Activated T-cell treated with anti-CD3 and anti-CD28 coated beads for 48 hours (primary cell): ENCODE measurements at places on chromosomes 6 and 20.

GRCh38 chr20:22232473-22232872 is 351.9 kb downstream of the FOXA2 start:
- DNase-seq, result no peak

GRCh38 chr6:44054721-44055559 is 72.3 kb downstream of the MRPL14 start:
- no peak for DNase-seq

- no peak for DNase-seq
These were observed 358.5 kb upstream of the RUNX2 start for GRCh38 chr6:44969446-44970185.

- DNase-seq, result no peak
These were observed 154.5 kb upstream of the SCGN start for GRCh38 chr6:25497383-25498040.

- DNase-seq, result no peak
These were observed 63.5 kb downstream of the LYRM2 start for GRCh38 chr6:89574910-89575561.

DNA sequence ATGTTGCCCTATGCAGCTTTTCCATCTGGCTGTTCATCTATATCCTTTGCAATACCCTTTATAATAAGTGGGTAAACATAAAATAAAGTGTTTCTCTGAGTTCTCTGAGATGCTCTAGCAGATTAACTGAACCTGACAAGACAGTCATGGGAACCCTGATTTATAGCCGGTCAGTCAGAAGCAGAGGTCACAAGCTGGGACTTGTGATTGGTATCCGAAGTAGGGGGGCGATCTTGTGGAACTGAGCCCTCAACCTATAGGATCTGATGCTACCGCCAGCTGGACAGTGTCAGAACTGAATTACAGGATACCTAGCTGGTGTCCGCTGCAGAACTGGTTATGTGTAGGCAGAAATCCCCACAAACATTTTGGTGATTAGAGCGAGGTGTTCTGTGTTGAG is 39.0 kb downstream of the SLC17A5 start:
- DNase-seq, result no peak

- DNase-seq, result no peak
These were observed 5.2 kb downstream of the STX11 start for GRCh38 chr6:144155529-144155928.

GRCh38 chr20:45853484-45853883 is 3.7 kb downstream of the ACOT8 start:
- no peak for DNase-seq

GRCh38 chr20:37336369-37337207 is 9.4 kb upstream of the SRC start:
- peak; percentile 35 for DNase-seq

GRCh38 chr20:26163890-26164289 is 467.2 kb upstream of the ZNF337 start:
- no peak for DNase-seq

- no peak for DNase-seq
These were observed 679.5 kb downstream of the KHDRBS2 start for GRCh38 chr6:61606500-61606899.

- peak; percentile 7 for DNase-seq
These were observed 573 bp downstream of the SNX3 start for GRCh38 chr6:108260126-108260808.

DNA sequence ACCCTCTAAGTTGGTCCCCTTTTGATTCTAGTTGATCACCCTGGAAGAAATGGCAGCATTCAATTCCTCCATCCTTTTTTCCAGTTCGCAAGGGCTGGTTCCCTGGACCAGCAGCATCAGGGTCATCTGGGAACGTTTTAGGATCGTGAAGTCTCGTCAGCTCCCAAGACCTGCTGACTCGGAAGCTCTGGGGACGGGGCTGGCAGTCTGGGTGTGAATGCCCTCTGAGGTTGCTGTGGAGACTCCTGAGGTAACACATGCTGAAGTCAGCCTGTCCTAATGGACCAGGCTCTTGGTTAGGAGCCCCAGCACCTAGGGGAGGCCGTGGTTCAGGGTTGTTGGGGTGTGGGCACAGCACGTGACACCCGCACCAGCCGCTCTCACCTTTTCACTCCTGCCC is 164.1 kb downstream of the SYNDIG1 start:
- DNase-seq, result no peak

GRCh38 chr20:40687384-40688128 is 1.5 kb downstream of the MAFB start:
- DNase-seq, result no peak

- DNase-seq, result no peak
These were observed 459.1 kb upstream of the CDH4 start for GRCh38 chr20:60792941-60793340.

DNA sequence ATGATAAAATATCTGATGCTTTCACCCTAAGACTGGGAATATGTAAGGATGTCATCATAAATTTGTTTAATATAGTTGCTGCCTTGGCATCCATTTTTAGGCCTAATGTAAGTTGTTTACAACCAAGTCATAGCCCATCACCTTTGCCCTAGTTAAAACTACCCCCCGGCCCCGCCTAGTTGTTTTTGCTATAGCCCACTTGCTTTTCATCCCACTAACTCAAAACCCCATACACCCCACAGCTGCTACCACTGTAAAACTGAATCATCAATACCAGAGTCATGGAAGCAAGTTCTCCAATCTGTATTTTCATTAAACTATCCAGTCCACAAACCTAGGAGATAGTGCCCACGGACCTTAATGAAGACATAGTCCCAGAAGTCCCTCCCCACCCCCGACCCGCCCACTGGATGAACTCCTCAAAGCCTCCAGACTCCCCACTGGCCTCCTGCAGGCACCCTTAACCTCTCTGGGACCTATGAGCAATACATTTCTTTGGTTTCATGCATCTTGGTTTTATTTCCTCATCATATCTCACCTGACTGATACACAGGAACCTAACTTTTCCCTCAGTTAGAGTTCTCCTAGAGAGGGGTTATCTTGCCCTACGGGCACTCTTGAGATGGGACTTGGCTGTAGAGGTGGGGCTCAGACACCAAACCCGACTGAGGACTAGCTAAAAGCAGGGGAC is 12.5 kb upstream of the ZDHHC14 start:
- no peak for DNase-seq

DNA sequence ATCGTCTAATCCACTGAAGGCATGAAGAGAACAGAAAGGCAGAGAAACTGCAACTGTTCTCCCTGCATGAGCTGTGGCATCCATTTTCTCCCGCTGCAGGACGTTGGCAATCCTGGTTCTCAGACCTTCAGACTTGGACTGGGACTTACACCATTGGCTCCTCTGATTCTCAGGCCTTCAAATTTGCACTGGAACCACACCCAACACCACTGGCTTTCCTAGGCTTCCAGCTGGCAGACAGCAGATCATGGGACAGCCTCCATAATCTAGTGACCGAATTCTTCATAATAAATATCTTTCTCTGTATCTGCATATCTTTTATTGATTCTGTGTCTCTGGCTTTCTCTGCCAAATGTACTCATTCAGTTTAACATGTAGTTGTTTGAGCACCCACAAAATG is 14.1 kb upstream of the ARG1 start:
- no peak for DNase-seq

DNA sequence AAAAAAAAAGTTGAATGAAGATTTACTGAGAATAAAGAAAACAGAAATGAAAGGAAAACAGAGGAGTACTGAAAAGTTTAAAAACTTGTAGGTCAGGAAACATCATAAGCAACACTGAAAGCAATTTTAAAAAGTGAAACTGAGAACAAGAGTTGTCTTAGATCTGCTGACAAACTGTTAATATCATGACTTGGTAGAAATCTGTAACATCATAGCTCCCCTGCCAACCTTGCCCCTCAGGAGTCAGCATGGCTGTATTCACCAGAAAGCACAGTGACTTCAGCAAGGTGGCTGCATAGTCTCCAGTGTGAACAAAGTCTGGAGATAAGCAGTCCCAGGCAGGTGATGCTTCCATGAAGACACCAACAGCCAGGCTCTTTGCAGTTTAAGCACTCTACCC is 5.3 kb downstream of the NAA20 start:
- no peak for DNase-seq

DNA sequence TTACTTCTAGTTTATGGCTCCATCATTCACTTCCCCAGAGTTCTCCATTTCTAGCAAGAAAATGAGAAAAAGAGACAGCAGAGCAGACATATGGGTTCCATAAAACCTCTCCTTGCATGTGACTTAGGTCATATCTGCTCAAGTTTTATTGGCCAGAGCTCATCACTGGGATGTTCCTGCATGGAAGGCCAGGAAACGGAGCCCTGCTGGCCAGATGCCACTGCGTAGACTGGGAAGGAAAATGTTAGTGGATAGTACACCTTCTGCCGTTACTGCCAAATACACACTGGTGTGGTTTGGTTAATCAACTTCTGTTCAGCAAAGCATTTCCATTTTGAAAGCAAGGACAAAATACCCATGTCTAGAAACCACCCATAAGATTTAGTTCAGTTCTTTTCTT is 220.6 kb upstream of the TSHZ2 start:
- no peak for DNase-seq

DNA sequence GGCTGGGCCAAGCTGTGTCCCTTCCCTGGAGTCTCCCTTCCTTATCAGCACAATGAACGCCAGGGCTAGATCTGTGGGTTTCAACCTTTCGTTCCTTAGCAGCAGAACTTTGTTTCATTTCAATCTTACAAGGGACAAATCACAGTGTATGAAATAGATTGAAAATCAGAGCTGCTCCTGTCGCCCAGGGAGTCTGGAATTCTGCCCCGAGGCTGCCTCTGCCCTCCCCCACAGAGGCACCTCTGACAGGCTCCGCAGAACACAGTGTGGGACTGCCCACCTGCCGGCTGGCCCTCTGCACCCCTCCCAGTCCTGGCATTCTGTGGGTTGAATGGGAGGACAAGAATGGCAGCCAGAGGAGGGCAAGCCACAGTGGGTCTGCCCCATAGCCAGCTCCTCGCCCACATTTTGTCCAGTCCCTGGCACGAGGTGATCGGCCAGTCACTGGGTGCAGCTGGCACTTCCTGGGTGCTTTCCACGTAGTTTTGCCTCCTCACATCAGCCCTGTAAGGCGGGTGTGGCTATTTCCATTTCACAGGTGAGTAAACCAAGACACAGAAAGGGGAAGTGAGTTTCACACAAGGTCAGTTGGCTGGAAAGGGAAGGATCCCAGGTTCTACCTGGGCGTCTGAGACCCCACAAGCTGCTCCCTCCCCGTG is 26.1 kb downstream of the MANBAL start:
- DNase-seq, result no peak

DNA sequence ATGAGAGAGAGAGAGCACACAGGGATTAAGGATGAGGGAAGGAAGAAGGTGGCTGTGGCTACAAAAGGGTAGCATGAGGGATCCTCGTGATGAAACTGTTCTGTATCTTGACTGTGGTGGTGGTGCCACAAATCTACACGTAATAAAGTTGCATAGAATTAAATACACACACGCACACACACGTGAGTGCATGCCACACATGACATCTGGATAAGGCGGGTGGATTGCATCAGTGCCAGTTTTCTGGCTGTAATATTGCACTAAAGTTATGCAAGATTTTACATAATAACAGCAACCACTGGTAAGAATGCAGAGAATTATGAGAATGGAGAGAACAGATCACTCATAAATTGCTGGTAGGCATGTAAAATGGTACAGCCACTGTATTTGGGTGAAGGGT is 16.9 kb upstream of the STK35 start:
- no peak for DNase-seq

DNA sequence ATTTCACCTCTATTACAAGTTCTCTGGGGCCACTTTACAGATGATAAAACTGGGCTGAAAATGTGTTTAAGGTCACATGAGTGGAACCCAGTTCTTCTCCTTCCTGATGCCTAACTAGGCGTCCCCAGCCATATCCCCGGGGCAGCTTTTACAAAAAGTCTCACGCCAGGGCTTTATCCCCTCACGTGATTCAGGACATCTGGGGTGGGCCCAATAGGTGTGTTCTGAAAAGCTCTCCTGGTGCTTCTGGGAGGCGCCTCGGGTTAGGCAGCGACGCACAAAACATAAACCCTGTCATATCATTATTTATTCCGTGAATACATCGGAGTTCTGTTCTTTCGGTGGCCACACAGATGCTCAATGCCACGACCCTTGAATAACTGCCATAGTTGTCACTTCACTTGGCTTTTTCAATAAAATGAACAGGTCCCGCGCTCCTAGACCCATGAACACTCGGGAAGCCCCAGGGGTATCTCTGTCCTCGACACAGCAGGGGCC is 32.1 kb downstream of the SF3B5 start:
- no peak for DNase-seq

DNA sequence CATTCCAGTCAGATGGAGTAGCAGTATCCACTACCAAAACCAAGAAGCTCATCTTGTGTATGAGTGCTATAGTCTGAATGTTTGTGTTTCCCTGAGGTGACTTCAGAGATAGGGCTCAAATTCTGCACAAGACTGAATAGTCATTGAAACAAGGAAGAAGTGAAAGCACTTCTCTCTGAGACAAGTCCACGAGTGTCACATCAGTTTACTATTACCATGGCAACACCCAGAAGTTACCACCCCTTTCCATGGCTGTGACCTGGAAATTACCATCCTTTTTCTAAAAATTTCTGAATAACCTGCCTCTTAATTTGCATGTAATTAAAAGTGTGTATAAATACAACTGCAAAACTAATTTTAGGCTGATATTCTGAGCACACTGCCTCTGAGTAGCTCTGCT is 682.1 kb upstream of the ADGRB3 start:
- no peak for DNase-seq

DNA sequence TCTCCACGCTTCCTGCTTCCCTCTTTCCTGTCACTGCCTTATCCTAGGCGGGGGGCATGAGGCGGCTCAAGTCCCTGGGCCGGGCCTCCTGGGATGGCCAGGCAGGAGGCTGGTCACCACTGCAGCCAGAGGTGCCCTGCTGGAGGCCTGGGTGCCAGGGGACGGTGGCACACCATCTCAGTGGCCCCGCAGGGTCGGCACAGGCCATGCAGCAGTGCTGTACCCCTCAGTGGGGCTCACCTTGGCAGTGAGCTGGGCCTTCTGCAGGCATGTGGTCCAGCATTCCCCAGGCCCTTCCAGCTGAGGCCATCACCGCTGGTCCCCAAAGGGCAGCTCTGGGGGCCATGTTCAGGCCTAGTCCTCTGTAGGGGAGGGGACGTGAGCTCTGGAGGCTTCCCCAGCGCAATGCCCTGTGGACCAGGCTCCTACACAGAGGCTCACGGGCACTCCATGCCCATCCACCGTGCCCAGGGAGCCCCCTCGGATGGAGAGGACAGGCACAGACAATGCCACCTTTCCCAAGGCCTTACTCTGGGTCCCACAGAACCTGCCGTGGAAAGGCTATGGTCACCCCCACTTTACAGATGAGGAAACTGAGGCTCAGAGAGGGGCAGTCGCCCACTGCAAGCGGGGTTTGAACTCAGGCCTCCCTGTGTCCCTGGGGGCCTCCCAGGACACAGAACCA is 123.8 kb downstream of the TAF4 start:
- DNase-seq, result no peak

- DNase-seq, result no peak
These were observed 43.4 kb downstream of the QKI start for GRCh38 chr6:163457637-163458561.

DNA sequence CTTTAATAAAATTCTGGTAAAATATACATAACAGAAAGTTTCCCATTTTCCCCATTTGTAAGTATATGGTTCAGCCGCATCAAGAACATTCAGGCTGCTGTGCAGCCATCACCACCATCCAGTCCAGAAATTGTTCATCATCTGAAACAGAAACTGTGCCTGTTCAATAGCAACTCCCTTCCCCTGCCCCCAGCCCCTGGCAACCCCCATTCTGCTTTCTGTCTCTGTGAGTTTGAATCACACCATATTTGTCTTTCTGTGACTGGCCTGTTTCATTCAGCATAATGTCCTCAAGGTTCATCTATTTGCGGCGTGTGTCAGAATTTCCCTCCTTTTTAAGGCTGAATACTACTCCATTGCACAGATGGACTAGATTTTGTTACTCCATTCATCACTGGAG is 19.1 kb downstream of the VSTM2L start:
- DNase-seq, result peak; percentile 42
